ENCODE measurements at places on chromosomes 6 and 20. TPM values are rescaled to one million over a fixed set of nuclear protein-coding genes. Genes with fewer than 3 reads are reported as not detected.

- H3K27ac ChIP-seq = peak overlapping the region; percentile 66
- peak overlapping the region; percentile 77 for H3K4me3 ChIP-seq
- no peaks in the 10 kb centered on the region for H3K27me3 ChIP-seq
- H3K4me1 ChIP-seq = peaks cover 3% of the 10 kb centered on the region
- peak; percentile 90 for DNase-seq
These were observed 60.3 kb upstream of the HFE start for GRCh38 chr6:26026833-26027490.

DNA sequence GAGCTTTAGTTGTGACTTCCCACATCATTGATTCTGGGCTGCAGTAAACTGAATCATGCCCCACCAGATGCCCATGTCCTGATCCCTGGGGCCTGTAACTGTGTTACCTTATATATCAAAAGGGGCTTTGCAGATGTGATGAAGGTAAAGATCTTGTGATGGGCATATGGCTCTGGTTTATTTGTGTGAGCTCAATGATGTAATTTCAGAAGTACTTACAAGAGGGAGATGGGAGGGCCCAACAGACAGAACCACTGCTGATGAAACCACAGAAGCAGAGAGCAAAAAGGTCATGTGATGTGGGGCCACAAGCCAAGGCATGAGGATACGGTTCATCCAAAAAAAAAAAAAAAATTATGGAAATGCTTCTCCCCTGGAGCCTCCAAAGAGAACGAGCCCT, 118.7 kb downstream of the TOX2 start:
- no peak overlapping the region for H3K4me3 ChIP-seq
- no peaks in the 10 kb centered on the region for H3K36me3 ChIP-seq
- no peaks in the 10 kb centered on the region for H3K27me3 ChIP-seq
- no peak overlapping the region for H3K27ac ChIP-seq
- no peak for DNase-seq

DNA sequence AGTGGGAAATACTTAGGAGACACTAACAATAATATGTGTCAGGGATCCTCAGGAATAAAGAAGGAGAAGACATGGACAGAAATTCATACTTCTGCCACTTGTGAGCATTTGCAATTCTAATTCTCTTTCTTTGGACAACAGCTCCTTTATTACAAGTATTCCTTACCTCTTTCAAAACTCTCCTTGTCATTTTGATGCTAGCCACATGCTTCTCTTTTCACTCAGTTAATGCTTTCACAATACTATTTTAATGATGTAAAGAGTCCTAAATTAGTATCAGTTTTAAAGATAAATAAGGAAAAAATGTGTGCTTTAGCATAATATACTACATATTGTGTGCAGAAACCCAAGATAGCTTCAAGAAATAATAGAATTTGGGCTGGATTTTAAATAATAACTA, 62.5 kb downstream of the AHI1 start:
- H3K27ac ChIP-seq = no peak overlapping the region
- DNase-seq = no peak
- no peaks in the 10 kb centered on the region for H3K4me1 ChIP-seq
- H3K4me3 ChIP-seq = no peak overlapping the region
- H3K27me3 ChIP-seq = peaks cover 3% of the 10 kb centered on the region

TRIM40 gene
- total RNA-seq = not detected

DNA sequence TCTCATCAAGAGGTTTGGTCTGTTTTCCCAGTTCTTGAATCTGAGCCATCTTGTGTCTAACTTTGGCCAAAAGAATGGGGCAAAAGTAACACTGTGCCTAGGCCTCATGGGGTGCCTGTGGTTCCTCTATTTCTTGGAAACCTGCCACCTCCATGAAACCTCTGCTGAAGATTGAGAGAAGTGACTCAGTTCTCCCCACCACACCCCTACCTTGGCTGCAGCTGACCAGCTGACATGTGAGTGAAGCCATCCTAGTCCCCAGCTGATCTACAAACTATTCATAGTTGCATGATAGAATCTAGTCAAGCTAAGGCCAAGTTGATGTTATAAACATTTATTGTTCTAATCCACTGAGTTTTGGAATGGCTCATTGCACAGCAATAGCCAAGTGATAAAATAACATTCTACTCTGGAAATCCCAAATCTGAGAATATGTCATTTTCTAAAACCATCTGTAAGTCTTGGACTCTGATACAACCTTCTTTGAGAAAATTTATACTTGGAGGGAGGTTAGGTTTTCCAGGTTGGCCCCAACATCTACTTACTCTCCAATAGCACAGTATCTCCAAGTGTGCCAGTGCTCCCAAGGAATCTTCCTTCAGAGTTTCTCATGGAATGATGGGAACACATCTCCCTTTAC, 107.0 kb upstream of the SMLR1 start:
- no peaks in the 10 kb centered on the region for H3K4me1 ChIP-seq
- no peak for DNase-seq

- H3K27me3 ChIP-seq = no peaks in the 10 kb centered on the region
- no peak overlapping the region for H3K4me3 ChIP-seq
- H3K4me1 ChIP-seq = no peaks in the 10 kb centered on the region
- no peaks in the 10 kb centered on the region for H3K36me3 ChIP-seq
- H3K27ac ChIP-seq = no peak overlapping the region
These were observed 92.7 kb downstream of the DTNBP1 start for GRCh38 chr6:15570171-15570570.

DNA sequence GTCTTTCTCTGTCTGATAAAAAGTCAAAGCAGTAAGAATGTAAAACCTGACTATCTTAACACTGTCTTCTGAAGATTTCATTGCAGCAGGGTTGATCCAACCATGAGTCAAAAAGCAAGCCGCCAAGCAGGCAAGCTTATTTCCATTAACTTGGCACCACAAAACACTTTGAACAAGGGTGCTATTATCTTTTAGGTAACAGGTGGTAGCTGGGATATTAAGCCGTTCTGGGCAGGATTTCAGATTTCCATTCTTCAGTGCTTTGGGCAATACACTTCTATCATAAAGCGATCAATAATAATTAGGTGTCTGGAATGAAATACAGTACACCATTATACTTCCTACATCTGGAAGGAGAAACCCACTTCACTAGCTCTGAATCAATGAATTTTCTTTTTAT, 181.9 kb downstream of the TBC1D7 start:
- H3K36me3 ChIP-seq = no peaks in the 10 kb centered on the region
- no peaks in the 10 kb centered on the region for H3K27me3 ChIP-seq
- DNase-seq = no peak
- H3K27ac ChIP-seq = no peak overlapping the region

DNA sequence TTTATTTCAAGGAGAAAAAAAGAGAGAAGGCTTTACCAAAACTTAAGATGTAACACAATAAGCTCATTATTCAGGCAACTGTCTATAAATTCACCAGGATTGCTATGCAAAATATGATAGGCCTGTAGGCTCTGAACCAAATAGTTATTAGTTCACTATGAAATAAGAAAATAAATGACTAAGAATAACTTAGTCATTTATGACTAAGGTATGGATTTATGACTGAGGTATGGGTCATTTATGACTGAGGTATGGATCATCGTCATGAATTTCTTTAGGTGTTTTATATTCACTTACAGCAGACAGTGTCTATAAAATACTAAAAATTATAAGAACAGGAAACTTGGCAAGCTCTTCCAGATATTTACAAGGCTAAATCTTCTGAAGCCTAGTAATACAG, 52.1 kb upstream of the SNX9 start:
- no peak overlapping the region for H3K4me3 ChIP-seq

GRCh38 chr20:63025534-63026331, 19.0 kb upstream of the BHLHE23 start:
- peaks cover 5% of the 10 kb centered on the region for H3K4me1 ChIP-seq
- no peaks in the 10 kb centered on the region for H3K27me3 ChIP-seq
- no peaks in the 10 kb centered on the region for H3K36me3 ChIP-seq
- peak; percentile 20 for DNase-seq

GRCh38 chr6:141354191-141354955, 778.4 kb upstream of the GJE1 start:
- no peaks in the 10 kb centered on the region for H3K4me1 ChIP-seq
- no peak overlapping the region for H3K4me3 ChIP-seq
- H3K36me3 ChIP-seq = no peaks in the 10 kb centered on the region
- H3K27ac ChIP-seq = no peak overlapping the region
- DNase-seq = no peak
